ENCODE measurements at places on chromosomes 1 and 21.
A peak's percentile ranks its signal among the peaks of the same experiment; 100 is the strongest.

DNA sequence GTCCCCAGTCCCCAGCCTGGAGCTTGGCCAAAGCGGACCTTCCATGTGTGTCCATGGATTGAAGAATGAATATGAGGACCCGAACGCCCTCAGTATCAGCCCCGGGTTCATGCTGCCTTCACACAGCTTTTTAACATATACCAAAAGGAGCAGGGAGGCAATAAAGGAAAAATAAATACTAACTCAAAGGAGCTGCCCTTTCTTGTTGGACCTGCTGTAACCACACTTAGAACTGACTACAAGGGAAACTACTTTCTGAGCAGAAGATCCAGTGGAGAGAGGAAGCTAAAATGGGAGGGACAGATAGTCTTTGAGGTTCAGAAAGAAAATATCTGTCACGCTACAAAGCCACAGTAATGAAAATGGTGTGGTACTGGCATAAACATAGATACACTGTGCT, 48.6 kb downstream of the CNN3 start:
- no peak for DNase-seq

DNA sequence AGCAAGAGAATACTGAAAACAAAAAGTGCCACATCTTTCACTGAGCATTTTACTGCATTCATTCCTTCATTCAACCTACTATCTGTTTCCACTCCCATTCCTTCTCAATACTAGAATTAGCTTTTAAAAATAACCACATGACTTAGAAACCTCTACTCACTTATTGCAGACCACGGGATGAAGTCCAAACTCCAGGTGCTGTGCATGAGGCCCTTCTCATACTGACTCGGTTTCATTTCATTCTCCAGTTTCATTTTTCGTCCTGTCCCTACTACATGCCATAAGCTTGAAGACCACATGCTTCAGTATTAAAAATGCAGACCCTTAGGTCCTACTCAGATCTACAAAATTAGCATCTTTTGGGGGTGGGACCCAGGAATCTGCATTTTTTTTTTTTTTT, 2.3 kb upstream of the BACH1 start:
- DNase-seq, result no peak

DNA sequence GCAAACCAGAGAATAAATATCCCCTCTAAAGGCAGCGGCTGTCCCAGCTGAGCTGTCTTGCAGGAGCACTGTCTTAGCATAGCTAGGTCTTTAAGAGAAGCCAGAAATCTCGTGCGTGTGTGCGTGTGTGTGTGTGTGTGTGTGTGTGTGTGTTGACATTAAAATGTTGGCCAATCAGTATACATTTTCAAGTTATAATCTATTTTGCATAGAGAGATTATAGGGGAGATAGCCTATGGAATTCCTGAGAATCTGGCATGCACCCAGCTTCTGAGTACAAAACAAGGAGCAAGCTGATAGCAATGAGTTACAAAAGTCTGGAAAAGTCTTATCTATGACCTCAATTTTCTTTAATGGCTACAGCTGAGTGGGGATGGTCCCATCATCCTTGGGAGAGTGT, 17.7 kb downstream of the METTL13 start:
- no peak for DNase-seq

DNA sequence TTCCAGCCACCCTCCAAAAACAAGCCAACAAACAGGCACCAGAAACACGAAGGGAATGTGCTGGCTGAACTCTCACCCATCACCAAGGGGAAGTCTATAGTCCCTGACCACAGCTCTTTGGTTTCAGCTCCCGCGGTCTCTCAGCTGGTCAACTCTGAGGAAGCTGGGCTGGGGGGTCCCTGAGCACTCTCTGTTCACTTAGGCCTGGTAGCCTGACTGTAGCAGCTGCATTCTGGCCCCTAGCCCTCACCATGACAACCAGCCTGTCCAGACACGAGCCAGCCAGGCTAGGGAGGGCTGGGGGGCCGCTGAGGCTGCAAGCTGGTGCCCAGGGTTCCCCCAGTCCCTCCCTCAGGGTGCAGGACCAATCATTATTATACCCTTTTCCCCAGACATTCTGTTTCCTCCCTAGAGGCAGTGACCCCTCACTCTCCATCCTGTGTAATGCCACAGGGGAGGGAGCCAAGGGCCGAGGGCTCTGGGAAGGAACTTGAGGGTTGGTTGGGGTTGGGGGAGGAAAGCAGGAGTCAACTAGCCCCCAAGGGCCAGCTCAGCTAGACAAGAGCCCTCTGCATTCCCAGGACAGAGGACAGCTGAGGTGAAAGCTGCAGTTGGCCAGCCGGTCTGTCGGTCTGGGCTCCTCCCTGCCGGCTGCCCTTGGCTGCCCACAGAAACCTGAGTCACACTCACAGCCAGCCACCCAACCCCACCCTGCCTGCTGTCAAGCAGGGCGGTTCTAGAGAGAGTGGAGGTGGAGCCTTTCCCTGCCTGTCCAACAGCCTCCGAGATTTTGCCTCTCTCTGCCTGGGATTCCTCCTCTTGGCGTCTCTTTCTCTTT, 1.2 kb upstream of the TRAPPC3 start:
- DNase-seq, result peak; percentile 93

GRCh38 chr1:240362826-240363225, 249.1 kb downstream of the GREM2 start:
- DNase-seq, result no peak

DNA sequence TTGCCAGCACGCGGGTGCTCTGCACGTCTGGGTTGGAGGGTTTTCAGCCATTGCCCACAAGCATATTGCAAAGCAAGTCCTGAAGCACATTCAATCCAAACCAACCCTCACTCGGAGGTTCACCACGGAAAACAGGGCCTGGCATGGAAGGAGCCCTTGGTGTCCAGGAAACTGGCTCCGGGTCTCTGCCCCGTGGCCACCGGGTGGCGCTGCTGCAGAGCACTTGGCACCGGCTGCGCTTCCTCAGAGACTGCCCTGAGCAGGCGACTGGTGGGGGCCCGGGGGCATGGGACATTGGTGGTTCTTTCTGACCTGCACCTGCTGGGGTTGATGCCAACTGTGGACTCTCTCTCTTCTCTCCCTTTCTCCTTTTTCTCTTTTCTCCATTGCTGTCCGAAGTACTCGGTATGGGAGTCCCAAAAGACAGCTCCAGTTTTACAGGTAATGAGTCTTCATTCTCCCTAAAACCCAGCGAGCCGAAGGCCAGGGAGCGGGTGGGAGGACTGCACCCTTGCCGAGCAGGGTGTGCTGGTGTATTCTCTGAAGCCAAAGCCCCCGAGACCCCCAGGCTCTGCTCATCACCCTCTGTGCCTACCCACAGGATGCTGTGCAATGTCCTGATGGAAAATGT, 4.1 kb upstream of the KCNAB2 start:
- no peak for DNase-seq

All from SW480 (cell line).